ENCODE measurements at places on chromosomes 2 and 18.

DNA sequence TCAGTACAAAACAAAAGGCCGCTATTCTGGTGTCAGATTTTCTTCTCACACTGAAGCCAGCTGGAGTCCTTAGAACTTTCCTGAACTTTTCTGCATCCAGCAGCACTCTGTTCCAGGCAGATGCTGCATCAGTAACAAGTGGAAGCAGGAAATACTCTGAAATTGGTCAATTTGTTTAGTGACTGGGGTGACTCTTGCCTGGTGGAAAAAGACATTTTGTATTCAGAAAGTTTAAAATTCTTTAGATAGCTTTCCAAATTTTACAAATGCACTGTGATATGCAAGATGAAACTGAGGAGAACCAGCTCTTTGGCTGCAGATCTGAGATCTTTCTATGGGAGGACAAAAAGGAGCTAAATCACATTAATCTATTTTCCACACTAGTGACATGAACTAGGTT is 385.7 kb downstream of the NRXN1 start:
- H3K36me3 ChIP-seq: no peaks in the 10 kb centered on the region
- no peaks in the 10 kb centered on the region for H3K27me3 ChIP-seq
- no peaks in the 10 kb centered on the region for H3K4me1 ChIP-seq
- no peak overlapping the region for H3K4me3 ChIP-seq
- DNase-seq: no peak

- peaks cover 21% of the 10 kb centered on the region for H3K36me3 ChIP-seq
- H3K4me1 ChIP-seq: peaks cover 47% of the 10 kb centered on the region
- H3K27ac ChIP-seq: peak overlapping the region; percentile 37
- DNase-seq: no peak
- no peaks in the 10 kb centered on the region for H3K27me3 ChIP-seq
- H3K4me3 ChIP-seq: peak overlapping the region; percentile 10
Observed at GRCh38 chr2:58237741-58238140, 3.4 kb downstream of the FANCL start.

DNA sequence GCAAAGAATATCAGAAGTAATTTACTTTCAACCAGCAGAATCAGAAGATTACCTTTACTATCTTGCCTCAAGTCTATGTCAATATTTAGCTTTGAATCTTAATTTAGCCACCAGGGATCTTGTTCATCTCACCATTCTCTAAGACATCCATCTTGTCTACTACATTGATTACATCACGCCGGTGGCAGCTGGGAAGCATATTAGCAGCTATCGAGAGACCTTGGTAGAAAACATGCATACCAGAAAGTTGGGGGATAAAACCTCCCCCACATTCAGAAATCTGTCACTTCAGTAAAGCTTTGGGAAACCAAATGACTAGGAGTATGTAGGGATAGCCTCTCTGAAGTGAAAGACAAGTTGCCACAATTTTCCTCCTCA is 703.8 kb upstream of the FSHR start:
- H3K4me1 ChIP-seq: no peaks in the 10 kb centered on the region
- H3K27me3 ChIP-seq: no peaks in the 10 kb centered on the region
- no peak overlapping the region for H3K27ac ChIP-seq

GRCh38 chr2:34241905-34242762 is 643.0 kb upstream of the FAM98A start:
- H3K27me3 ChIP-seq: no peaks in the 10 kb centered on the region
- no peaks in the 10 kb centered on the region for H3K36me3 ChIP-seq
- no peaks in the 10 kb centered on the region for H3K4me1 ChIP-seq

DNA sequence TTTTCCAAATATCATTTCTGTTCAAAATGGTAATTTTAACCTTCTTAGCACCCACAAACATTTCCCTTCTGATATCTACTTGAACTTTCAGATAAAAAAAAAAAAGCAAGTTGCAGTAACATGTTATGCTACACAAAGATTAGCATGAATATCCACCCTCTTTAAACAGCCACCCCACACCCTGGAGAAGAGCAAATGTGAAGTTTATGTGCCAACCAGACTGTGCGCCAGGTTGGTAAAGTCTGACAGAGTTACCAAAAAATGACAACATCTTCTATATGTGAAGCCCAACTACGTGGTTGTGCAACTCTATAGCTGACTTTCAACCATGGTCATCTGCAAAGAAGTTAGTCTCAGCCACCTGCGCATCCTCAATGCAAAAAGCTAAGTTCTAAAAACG is 62.6 kb downstream of the BCL11A start:
- H3K36me3 ChIP-seq: no peaks in the 10 kb centered on the region
- H3K4me3 ChIP-seq: no peak overlapping the region
- H3K27ac ChIP-seq: no peak overlapping the region
- no peaks in the 10 kb centered on the region for H3K4me1 ChIP-seq
- DNase-seq: no peak

- H3K4me3 ChIP-seq: no peak overlapping the region
- H3K27ac ChIP-seq: no peak overlapping the region
- H3K36me3 ChIP-seq: no peaks in the 10 kb centered on the region
- no peak for DNase-seq
Observed at GRCh38 chr2:30757749-30758148, 49.5 kb downstream of the CAPN13 start.

- H3K4me1 ChIP-seq: no peaks in the 10 kb centered on the region
- H3K4me3 ChIP-seq: no peak overlapping the region
- peaks cover 8% of the 10 kb centered on the region for H3K36me3 ChIP-seq
- H3K27ac ChIP-seq: no peak overlapping the region
- DNase-seq: no peak
Observed at GRCh38 chr2:54149638-54150441, 34.4 kb downstream of the ACYP2 start.

DNA sequence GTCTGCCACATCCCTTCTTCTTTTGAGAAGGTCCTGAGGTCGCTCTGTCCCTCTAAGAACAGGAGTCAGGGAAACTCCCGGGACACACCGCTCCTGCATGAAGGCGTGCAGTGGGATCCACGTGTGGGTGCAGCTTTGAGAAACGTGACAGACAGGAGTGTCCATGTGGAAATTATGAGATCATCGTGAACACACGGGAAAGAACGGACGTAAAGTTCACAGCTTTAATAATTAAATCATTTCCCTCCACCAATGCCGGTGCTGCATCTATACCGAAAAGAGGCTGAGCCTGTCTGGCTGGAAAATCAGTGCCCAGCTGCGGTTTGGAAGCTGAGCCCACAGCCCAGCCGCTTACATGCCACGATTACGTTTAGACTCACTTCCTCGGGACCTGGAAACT is 372.4 kb upstream of the SALL3 start:
- DNase-seq: no peak
- no peaks in the 10 kb centered on the region for H3K4me1 ChIP-seq
- no peaks in the 10 kb centered on the region for H3K36me3 ChIP-seq
- no peaks in the 10 kb centered on the region for H3K27me3 ChIP-seq

- DNase-seq: no peak
- H3K4me1 ChIP-seq: no peaks in the 10 kb centered on the region
- no peaks in the 10 kb centered on the region for H3K36me3 ChIP-seq
- no peak overlapping the region for H3K4me3 ChIP-seq
Observed at GRCh38 chr2:124241-124880, 78.1 kb upstream of the FAM110C start.

GRCh38 chr2:163600801-163601200 is 135.0 kb downstream of the FIGN start:
- H3K36me3 ChIP-seq: no peaks in the 10 kb centered on the region
- no peak overlapping the region for H3K27ac ChIP-seq
- DNase-seq: no peak

- H3K4me1 ChIP-seq: no peaks in the 10 kb centered on the region
- H3K27me3 ChIP-seq: no peaks in the 10 kb centered on the region
- peaks cover 5% of the 10 kb centered on the region for H3K36me3 ChIP-seq
- H3K27ac ChIP-seq: no peak overlapping the region
Observed at GRCh38 chr2:24024018-24024417, 14.1 kb downstream of the MFSD2B start.

GRCh38 chr2:241814643-241815476 is 5.9 kb downstream of the NEU4 start:
- peaks cover 6% of the 10 kb centered on the region for H3K4me1 ChIP-seq
- H3K27me3 ChIP-seq: peaks cover 5% of the 10 kb centered on the region
- H3K4me3 ChIP-seq: no peak overlapping the region
- H3K36me3 ChIP-seq: no peaks in the 10 kb centered on the region
- H3K27ac ChIP-seq: no peak overlapping the region

- no peak for DNase-seq
- no peaks in the 10 kb centered on the region for H3K36me3 ChIP-seq
- peaks cover 2% of the 10 kb centered on the region for H3K27me3 ChIP-seq
- H3K27ac ChIP-seq: no peak overlapping the region
- no peak overlapping the region for H3K4me3 ChIP-seq
Observed at GRCh38 chr2:122083256-122084048, 328.0 kb downstream of the TSN start.

DNA sequence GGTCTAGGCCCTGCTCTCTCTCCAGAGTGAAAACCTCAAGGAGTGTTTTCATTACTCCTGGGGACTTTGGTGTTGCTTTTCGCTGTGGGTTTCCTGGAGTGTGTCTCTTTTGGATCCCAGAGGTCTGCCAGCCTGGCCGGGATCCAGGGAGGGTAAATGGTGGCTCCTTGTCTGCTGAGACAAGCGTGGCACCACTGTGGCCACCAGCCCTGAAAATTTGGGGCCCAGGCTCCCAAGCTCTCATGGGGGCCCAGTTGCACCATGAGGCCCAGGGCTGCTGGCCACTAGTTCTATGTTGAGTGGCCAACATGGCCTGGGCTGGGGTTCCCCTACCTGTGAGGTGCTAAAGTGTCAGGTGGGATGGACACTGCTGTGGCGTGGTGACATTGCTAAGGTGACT is 144.8 kb downstream of the CTIF start:
- peaks cover 2% of the 10 kb centered on the region for H3K4me1 ChIP-seq
- no peaks in the 10 kb centered on the region for H3K27me3 ChIP-seq
- DNase-seq: no peak
- H3K4me3 ChIP-seq: no peak overlapping the region
- H3K36me3 ChIP-seq: no peaks in the 10 kb centered on the region
- no peak overlapping the region for H3K27ac ChIP-seq

- H3K36me3 ChIP-seq: no peaks in the 10 kb centered on the region
- no peak overlapping the region for H3K4me3 ChIP-seq
- peaks cover 4% of the 10 kb centered on the region for H3K27me3 ChIP-seq
- no peaks in the 10 kb centered on the region for H3K4me1 ChIP-seq
Observed at GRCh38 chr18:36623091-36623490, 205.7 kb downstream of the TPGS2 start.

- H3K27me3 ChIP-seq: peaks cover 31% of the 10 kb centered on the region
- no peaks in the 10 kb centered on the region for H3K4me1 ChIP-seq
- no peak for DNase-seq
- H3K27ac ChIP-seq: no peak overlapping the region
Observed at GRCh38 chr2:94997981-94998930, 27.3 kb upstream of the MAL start.

GRCh38 chr18:66795051-66795450 is 191.2 kb upstream of the CDH19 start:
- H3K36me3 ChIP-seq: no peaks in the 10 kb centered on the region
- no peak for DNase-seq
- H3K27ac ChIP-seq: no peak overlapping the region
- H3K4me1 ChIP-seq: no peaks in the 10 kb centered on the region
- H3K27me3 ChIP-seq: no peaks in the 10 kb centered on the region

DNA sequence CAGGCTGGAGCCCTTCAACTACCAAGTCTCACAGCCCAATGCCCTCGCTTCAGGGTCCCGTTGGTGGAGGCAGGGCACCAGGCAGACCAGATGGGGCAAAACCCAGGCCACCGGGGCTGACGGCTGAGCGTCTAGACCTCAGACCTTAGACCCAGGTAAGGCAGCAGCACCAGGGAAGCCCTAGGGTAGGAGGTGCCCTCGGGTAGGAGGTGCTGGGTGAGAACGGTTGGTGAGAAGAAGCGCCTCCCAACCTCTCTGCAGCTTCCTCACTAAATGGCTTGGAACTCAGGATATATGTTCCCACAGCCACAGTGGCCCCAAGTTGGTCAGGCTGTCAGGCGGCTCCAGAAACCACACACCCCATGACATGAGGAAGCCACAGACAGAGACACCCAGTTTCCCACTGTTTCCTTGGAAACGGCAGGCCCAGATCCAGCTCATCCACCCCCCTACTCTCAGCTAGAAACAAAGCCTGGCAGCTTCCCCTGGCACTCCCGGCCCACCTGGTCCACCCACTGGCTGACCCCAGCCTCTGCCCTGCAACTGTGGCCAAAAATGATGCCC is 13.1 kb upstream of the MLPH start:
- peaks cover 8% of the 10 kb centered on the region for H3K4me1 ChIP-seq
- no peak overlapping the region for H3K27ac ChIP-seq
- peaks cover 27% of the 10 kb centered on the region for H3K27me3 ChIP-seq
- DNase-seq: no peak
- H3K36me3 ChIP-seq: no peaks in the 10 kb centered on the region

GRCh38 chr2:166725927-166726924 is 162.1 kb upstream of the XIRP2 start:
- H3K4me1 ChIP-seq: no peaks in the 10 kb centered on the region
- H3K4me3 ChIP-seq: no peak overlapping the region
- no peaks in the 10 kb centered on the region for H3K27me3 ChIP-seq
- no peak overlapping the region for H3K27ac ChIP-seq
- DNase-seq: no peak

DNA sequence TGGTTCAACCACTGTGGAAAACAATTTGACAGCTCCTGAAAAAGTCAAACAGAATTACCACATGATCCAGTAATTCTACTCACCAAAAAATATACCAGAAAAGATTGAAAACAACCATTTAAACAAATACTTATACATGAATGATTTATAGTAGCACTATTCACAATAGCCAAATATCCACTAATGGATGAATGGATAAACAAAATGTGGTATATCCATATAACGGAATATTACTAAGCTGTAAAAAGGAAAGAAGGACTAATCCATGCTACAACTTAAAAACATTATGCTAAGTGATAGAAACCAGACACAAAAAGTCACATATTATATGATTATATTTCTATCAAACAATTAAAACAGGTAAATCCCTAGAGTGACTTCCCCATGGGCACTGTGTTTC is 131.5 kb downstream of the SPOPL start:
- no peaks in the 10 kb centered on the region for H3K36me3 ChIP-seq
- peaks cover 5% of the 10 kb centered on the region for H3K27me3 ChIP-seq
- no peak for DNase-seq
- H3K4me3 ChIP-seq: no peak overlapping the region
- H3K27ac ChIP-seq: no peak overlapping the region

- no peaks in the 10 kb centered on the region for H3K36me3 ChIP-seq
- H3K27me3 ChIP-seq: no peaks in the 10 kb centered on the region
- no peaks in the 10 kb centered on the region for H3K4me1 ChIP-seq
- no peak for DNase-seq
- no peak overlapping the region for H3K27ac ChIP-seq
- no peak overlapping the region for H3K4me3 ChIP-seq
Observed at GRCh38 chr18:51767293-51767692, 569.8 kb upstream of the MEX3C start.

DNA sequence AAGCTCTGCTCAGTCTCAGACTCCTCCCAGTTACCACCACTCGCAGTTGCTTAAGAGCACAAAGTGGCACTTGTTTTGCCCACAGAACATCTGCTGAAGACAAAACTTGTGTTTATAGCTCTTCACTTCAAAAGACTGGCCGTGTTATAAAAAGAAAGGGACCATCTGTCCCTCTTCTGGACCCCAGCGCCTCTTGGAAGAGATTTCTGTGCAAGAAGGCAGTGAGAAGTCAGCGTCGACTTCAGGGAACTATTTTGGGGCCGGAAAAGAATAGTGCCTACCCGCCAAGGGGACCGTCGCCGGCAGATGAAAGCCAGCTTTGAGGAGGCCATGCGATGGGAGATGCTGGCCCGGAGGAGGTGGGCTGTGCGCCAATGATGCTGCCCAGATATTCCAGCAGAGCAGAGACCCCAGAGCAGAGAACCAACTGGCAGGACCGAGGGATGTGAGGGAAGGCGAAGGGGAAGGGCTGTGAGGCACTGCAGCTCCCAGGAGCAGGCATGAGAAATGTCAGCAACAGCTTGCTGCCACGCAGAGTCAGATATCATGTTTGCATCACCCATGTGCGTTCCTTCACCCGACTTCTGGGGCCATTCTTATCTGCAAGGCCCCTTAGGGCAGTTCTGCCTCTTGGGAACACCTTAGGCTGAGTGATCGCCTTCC is 270.9 kb downstream of the ATAD2B start:
- DNase-seq: no peak
- H3K27me3 ChIP-seq: no peaks in the 10 kb centered on the region
- H3K4me3 ChIP-seq: no peak overlapping the region
- H3K36me3 ChIP-seq: no peaks in the 10 kb centered on the region
- H3K4me1 ChIP-seq: peaks cover 7% of the 10 kb centered on the region

All from activated CD8-positive, alpha-beta memory T cell treated with anti-CD3 and anti-CD28 coated beads, Interleukin-2, amount 10 ng/mL, durations not matched to agents 7 days and 5 days (primary cell).